ENCODE measurements at places on chromosomes 12 and 14.

DNA sequence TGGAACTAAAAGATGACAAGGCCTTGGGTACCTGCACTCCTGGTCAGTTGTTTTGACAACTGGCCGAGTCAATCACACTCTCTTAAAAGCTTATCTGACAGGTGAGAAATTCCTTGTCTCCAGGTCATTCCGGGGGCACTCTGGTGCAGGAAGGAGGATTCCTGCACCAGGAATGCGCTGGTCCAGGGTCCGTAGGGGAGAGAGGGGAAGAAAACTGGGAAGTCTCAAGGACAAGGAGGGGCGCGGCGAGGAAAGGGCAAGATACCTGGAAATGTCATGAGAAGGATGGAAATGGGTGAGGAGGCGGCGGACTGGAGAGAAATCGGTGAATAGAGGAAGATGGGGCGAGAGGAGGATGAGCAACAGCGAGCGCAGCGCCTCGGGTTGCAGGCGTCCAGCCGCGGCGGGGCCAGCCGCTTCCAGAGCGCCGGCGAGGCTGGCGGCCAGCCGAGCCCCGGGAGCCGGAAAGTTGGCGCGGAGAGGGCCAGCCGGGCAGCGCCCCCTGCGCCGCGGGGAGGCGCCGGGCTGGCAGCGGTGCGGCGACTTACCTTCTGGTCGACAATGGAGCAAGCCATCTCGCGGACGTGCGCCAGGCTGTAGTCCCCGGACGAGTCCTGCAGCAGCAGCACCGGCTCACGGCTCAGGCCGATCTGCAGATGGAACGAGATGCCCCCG, 809 bp downstream of the PRKD1 start:
- DNase-seq: no peak

GRCh38 chr14:91714805-91715204, 17.1 kb downstream of the CATSPERB start:
- DNase-seq: peak; percentile 21

- no peak for DNase-seq
These were observed 250.6 kb downstream of the AEBP2 start for GRCh38 chr12:19689801-19690472.

DNA sequence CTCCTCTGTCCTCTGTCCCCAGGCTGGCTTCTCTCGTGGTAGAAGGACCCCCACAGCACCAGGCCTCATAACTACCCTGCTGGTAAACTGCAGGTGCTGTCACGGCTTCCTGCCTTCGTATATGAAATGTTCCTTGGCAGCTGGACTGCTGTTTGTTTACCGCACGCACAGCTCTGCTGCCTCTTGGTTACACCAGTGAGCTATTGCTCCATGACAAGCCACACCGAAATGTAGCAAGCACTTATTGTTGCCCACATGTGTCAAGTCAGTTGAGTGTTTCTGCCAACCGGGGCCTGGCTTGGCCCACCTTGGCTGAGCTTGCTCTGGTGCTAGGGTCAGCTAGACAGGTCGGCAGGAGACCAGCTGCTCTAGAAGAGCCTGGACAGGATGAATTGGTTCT, 21.7 kb upstream of the TCL1B start:
- DNase-seq: no peak

DNA sequence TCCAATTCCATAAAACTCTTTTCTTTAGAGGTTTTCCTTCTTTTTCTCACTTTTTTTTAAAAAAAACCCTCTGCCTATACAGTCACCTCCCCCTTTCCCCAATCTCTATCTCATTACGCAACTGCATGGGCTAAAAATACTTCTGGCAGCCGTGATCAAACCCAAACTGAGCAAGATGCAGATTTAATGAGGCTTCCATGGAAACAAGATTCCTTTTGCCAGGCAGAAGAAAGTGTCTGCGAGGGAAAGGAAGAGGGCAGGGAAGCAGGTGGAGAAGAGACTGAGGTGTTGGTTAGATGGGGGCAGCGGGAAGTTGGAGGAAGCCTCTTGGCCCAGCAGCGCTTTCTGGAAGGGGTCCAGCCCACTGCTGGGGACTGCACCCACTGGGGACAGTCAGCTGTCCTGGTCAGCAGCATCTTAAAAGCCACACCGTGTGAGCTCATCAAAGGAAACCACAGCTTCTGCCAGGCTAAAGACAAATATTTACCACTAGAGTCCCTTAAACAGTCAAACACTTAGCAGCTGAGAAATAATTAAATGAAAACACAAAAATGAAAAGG, 90.4 kb downstream of the SLC8A3 start:
- DNase-seq: no peak

DNA sequence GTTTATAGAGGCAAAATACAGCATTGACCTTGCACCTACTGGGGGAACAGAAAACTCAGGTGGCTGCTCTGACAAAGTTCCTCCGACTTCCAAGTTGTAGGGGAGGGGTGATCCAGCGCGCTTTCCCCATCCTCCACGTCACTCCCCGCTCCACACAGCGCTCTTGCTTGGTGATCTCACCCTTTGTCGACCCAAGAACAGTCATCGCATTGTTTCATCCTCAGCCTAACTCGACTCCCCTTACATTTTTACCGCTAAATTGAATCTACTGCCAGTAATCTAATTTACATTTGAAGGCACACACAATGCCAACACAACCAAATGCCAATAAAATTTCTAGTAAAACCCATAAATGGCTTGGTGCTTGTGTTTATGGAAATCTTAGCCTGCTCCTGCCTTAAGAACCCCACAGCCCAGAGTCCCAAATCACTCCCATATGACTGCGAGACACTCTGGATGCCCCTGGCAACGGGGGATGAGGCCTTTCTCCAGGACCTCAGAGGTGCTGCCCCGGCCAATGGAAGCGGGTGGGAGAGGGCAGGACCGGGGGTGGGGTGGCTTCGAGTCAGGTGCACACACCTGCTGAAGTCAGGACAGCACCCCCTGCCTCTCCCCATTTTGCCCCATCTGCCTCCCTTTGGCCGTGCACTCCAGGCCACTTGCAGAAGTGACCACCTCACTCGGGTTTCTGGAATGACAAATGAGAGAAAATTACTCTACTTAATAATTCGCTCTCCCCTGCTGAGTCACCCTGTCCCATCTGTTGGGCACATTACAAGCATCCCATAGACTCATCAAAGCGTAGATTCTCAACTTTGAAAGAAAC, 98.2 kb upstream of the GSC start:
- DNase-seq: no peak

- peak; percentile 33 for DNase-seq
These were observed 30.0 kb downstream of the SLC38A2 start for GRCh38 chr12:46342562-46343033.

DNA sequence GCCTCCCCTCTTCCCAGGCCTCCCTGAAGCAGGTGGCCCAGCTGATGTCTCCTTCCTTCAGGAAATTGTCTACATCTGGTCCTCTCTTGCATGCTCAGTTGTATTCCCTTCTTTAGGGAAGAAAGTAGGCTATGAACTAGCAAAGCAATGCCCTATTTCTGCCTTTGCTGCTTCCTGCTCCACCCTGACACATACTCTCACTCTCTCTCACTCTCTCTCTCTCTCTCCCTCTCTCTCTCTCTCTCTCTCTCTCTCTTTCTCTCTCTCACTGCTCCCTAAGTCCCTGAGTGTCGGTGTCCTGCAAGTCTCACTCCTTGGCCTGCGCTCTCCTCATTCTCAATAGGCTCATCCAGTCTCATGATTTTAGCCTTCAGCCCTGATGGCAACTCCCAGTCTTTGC, 19.4 kb upstream of the PARP11 start:
- no peak for DNase-seq

DNA sequence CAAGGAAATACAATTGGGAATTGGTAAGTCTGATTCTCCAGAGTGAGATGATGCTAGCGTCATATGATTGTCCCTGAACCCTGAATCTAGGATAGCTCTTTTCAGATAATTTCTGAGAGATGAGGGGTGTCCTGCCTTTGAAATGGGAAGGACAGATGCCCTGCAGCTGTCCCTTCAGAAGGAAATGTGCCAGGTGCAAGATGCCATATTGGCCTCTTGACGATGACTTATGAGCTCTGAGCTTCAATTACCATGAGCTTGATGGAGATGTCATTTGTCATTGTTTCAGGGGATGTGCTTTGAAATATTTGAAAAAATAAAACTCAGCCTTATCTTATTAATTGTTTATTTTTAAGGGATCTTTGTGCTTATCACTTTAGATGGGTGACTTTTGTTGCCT, 185.1 kb downstream of the DACT1 start:
- DNase-seq: no peak

GRCh38 chr12:62805517-62805916, 129.4 kb downstream of the PPM1H start:
- DNase-seq: no peak

- no peak for DNase-seq
These were observed 4.2 kb downstream of the ERO1A start for GRCh38 chr14:52690983-52691760.

All from activated CD8-positive, alpha-beta memory T cell treated with anti-CD3 and anti-CD28 coated beads, Interleukin-2, amount 50 U/mL, for 4 hours (primary cell).